Right renal cortex interstitium (tissue), 3 donors: ENCODE measurements at places on chromosomes 12 and 14. TPM values are rescaled to one million over a fixed set of nuclear protein-coding genes. Genes with fewer than 3 reads are reported as not detected.
A peak's percentile ranks its signal among the peaks of the same experiment; 100 is the strongest.

DNA sequence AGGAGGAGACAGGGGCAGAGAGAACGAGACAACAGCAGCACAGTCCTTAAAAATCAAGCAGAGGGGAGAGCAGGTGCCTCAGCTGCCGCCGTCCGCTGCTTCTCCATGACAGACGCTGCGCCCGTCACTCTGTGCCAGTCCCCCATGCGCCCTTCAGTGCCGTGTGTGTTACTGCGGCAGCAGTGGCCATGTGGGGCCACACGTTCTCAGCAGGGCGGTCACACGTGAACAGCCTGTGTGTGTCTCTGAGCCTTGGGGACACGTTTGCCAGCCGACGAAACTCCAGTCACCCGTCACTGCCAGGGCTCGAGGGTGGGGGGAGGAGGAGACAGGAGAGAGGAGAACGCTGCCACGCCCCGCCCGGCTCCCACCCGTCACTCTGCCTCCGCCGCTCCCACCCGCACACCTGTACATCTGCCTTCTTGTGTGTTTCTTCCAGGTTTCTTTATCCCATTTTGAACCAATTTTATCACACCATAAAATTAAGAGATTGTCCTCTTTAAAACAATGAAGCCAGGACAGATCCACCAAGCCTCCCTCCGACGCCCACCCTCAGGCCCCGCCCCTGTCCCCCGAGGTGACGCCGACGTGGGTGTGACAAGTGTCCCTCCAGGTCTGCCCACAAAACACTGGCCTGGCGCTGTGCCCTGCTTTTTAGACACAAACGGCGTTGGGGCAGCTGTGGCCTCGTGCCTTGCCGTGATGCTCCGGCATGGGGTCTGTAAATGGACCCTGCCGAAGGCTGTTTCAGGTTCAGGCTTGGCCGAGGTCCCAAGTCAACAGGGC is 58.2 kb downstream of the GALNT9 start:
- DNase-seq = no peak

DNA sequence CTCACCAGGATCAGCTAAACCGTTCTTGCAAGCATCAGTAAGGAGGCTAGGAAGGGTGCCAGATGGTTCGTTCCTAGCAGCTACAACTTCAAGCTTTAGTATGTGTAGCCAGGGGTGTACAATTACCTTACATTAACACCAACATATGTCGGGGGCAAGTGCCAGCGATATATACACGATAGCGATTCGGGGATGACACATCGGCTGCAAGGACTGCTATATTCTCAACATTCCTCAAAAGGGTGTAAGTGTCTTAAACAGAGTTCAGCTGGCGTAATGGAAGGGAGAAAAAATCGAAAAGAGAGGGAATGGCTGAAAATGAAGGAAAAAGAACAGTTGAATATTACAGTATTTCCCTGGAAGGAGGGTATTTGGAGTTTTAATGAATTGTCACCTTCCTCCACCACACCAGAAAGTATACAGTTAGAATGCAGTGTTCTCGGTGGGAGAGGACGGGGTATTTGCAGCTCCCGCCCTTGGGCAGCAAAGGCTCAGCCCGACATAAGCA is 545 bp downstream of the LIMA1 start:
- no peak for DNase-seq

GRCh38 chr12:12701457-12701856 is 5.5 kb upstream of the GPR19 start:
- DNase-seq = no peak

- DNase-seq = no peak
Observed at GRCh38 chr12:123225443-123225842, 7.5 kb downstream of the MPHOSPH9 start.

- DNase-seq = no peak
Observed at GRCh38 chr14:59316151-59316830, 127.8 kb downstream of the DAAM1 start.

DNA sequence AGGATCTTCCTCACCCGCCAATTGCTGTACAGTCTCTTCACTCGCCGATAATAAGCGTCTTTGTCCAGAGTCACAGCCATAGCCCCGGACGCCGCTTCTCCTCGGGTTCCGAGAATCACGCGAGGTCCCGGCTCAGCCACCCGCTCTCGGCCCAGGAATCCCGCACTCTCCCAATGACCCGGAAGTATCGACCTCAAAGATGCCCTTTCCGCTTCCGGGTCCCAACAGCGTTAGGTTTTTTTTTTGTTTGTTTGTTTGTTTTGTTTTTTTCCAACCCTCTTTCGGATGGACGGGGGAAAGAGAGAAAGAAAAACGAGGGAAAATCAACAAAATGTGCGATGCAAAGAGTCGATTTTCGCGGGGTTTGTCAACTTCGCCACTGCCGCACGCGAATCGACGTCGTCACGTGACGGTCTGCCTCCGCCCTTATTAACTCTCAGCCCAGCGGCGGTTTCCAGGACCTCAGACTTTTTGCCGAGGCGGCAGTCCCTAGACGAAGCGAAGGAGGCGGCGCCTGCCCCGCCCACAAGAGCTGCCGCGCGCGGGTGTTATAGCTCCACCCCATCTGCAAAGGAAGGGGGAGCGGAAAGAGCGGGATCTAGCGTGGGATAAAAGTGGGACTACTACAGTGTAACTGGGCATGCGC is at the start of gene SUPT16H:
Gene SUPT16H (minus strand): TSS at position 172 of the 646 bp plus-strand sequence. CDS start 92 bp downstream, at position 80.
- DNase-seq = peak; percentile 91

DNA sequence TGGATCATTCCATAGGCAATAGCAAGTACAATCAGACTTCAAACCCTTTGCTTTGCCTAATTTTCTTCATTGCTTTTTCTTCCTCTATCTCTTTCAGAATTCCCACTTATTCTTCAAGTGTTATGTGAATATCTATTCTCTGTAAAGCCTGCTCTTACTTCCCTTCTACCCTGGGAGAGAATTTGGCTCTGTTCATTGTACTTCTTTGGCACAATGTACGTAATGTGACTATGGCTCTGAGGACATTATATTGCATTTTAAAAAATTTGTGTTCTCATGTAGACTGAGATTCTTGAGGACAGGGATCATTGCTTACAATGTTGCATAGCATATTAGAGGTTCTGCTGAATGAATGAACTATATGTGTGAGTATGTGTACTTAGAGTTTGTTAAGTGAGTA is 16.9 kb upstream of the PRICKLE1 start:
- no peak for DNase-seq

Gene KSR2
- polyA plus RNA-seq = 0.75 TPM

Gene ABCC9
- 21.2 TPM for polyA plus RNA-seq

Gene CAPZA3
- 0.33 TPM for polyA plus RNA-seq

Gene ERBB3
- polyA plus RNA-seq = 90.7 TPM

Gene KRT3
- not detected for polyA plus RNA-seq

Gene SDSL
- polyA plus RNA-seq = 13.1 TPM
